Stimulated activated CD8-positive, alpha-beta memory T cell treated with anti-CD3 and anti-CD28 coated beads, Interleukin-7, amount 100 ng/mL, for 1 hour (primary cell): ENCODE measurements at places on chromosomes 6 and 20.

DNA sequence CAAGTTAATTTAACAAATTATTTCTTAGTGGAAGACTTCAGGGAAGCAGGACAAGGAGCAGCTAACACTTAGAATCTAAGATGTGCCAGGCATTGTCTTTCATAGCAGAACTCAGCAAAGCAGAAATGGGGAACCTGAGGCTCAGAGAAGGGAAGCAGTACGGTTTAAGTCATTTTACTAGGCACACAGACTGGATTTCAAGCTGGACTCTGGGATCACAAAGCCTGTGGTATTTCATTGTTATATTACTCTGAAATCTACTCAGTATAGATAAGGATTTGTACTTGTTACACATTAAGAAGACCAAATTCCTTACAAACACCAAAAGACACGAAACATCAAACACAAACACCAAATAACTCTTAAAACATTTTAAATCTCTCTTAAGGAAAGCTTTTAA, 199.6 kb downstream of the ISM1 start:
- no peak for DNase-seq

- no peak for DNase-seq
Measured at GRCh38 chr6:68328156-68328555, 306.9 kb upstream of the ADGRB3 start.

- DNase-seq = no peak
Measured at GRCh38 chr6:150672800-150673199, 73.1 kb downstream of the PLEKHG1 start.

DNA sequence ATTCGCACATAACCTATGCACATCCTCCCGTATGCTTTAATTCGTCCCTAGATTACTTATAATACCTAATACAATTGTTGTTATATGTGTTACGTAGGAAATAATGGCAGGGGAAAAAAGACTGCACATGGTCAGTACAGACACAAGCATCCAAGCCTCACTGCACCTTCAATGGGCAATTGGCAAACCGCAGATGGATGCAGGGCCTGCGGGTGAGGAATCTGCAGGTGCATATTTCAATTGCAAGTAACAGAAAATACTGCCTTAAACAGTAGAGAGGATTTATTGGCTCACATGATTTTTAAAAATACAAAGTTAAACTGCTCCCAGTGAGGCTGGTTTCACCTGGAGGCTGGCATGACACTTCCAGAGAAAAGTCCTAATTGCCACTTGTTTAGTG, 142.1 kb upstream of the MLN start:
- DNase-seq = no peak

- DNase-seq = no peak
Measured at GRCh38 chr6:109783250-109783986, 92.3 kb downstream of the FIG4 start.

GRCh38 chr6:79047072-79047471, 31.0 kb downstream of the PHIP start:
- DNase-seq = no peak

DNA sequence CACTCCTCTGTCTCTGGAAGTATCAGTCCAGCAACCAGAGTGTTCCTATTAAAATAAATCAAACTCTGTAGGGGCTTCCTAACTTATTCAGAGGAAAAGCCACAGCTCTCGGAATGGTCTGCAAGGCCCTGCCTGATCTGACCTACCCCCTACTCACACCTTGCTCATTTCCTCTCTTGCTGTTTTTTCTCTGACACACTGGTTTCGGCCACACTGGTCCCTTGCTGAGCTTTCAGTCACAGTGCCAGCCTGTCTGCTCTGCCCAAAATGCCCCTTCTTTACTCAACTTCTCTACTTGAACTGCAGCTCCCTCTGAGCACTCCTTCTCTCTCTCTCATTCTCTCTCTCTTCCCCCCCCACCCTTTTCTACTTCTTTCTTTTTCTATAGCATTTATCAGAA, 430.2 kb downstream of the UTRN start:
- no peak for DNase-seq

DNA sequence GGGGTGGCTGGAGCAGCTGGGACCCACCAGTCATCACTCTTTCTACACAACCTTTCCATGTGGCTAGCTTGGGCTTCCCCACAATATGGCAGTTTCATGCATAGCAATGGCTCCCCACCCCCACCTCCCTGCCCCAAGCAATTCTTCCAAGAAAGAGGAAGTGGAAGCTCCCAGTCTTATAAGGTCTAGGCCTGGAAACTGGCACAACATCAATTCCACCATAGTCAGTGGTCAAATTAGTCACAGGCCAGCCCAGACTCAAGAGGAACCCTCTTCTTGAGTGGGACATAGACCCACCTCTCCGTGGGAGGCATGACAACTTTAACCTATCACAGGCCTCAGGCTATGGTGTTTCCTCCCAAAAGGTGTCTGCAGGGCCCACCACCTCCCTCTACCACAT, 17.7 kb downstream of the TGM6 start:
- no peak for DNase-seq

- DNase-seq = no peak
Measured at GRCh38 chr6:150617496-150618460, 18.1 kb downstream of the PLEKHG1 start.

- no peak for DNase-seq
Measured at GRCh38 chr6:31423550-31423949, 20.2 kb downstream of the MICA start.
